ENCODE measurements at places on chromosomes 12 and 14. TPM values are rescaled to one million over a fixed set of nuclear protein-coding genes. Genes with fewer than 3 reads are reported as not detected.
A peak's percentile ranks its signal among the peaks of the same experiment; 100 is the strongest.

DNA sequence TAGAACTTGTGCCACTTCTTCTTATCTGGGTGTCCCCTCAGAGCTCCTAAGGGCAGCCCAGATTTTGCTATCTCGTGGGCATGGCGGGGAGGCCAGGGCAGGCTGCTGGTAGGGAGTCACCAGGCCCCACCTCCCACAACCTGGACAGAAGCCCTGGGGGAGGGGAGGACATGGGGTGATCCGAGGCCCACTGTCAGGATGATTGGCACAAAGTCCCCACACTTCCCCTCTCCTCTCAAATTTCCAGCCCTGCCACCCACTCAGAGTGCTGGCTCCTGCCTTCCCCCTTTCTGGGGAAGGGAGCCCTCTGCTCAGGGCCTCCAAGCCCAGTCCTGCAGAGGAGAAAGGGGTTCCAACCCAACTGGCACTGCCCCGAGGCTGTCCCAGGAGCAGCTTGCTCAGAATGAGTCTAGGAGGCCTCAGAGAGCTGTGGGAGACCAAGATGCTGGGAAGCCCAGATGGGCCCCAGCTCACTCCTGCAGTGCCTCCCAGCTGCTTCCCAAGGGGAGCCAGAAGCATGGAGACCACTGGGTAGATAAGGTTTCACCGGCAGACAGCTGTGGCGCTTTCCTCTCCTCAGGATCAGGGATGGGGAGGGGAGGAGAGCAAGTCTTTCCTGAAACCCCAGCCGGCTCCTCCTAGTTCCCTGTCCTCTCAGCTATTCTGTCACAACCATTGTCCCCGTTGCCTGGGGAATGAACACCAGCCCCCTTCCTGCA, 82.8 kb downstream of the B4GALNT3 start:
- H3K27ac ChIP-seq: peak overlapping the region; percentile 87
- peaks cover 10% of the 10 kb centered on the region for H3K27me3 ChIP-seq
- H3K4me1 ChIP-seq: peaks cover 25% of the 10 kb centered on the region
- H3K4me3 ChIP-seq: peak overlapping the region; percentile 22
- DNase-seq: no peak

GRCh38 chr12:117596968-117597367, 235.5 kb upstream of the NOS1 start:
- peaks cover 15% of the 10 kb centered on the region for H3K4me1 ChIP-seq
- H3K27me3 ChIP-seq: peaks cover 37% of the 10 kb centered on the region
- no peak overlapping the region for H3K27ac ChIP-seq
- H3K4me3 ChIP-seq: no peak overlapping the region
- no peaks in the 10 kb centered on the region for H3K36me3 ChIP-seq

- no peak overlapping the region for H3K27ac ChIP-seq
- no peaks in the 10 kb centered on the region for H3K36me3 ChIP-seq
- no peak overlapping the region for H3K4me3 ChIP-seq
- H3K4me1 ChIP-seq: peaks cover 19% of the 10 kb centered on the region
- peaks cover 3% of the 10 kb centered on the region for H3K27me3 ChIP-seq
- no peak for DNase-seq
Observed at GRCh38 chr14:56423544-56423943, 156.1 kb upstream of the TMEM260 start.

DNA sequence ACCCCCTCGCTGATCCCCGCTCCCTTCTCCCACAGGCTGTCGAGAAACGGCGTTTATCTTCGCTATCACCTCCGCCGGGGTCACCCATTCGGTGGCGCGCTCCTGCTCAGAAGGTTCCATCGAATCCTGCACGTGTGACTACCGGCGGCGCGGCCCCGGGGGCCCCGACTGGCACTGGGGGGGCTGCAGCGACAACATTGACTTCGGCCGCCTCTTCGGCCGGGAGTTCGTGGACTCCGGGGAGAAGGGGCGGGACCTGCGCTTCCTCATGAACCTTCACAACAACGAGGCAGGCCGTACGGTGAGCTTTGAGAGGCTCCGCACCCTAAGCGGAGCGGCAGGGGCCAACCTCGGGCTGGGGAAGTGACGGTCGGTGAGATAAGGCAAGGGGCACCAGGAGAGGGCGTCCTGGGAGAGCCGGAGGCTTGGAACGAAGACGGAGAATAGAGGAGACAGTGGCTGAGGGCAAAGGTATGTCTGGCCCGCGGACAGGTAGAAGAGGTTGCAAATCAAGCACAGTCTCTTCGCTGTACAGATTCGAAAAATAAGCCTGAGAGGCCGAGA, 2.3 kb downstream of the WNT1 start:
- no peak for DNase-seq
- H3K4me1 ChIP-seq: peaks cover 8% of the 10 kb centered on the region
- peaks cover 97% of the 10 kb centered on the region for H3K27me3 ChIP-seq

FBXO21 gene
- total RNA-seq: 53.3 TPM

DNA sequence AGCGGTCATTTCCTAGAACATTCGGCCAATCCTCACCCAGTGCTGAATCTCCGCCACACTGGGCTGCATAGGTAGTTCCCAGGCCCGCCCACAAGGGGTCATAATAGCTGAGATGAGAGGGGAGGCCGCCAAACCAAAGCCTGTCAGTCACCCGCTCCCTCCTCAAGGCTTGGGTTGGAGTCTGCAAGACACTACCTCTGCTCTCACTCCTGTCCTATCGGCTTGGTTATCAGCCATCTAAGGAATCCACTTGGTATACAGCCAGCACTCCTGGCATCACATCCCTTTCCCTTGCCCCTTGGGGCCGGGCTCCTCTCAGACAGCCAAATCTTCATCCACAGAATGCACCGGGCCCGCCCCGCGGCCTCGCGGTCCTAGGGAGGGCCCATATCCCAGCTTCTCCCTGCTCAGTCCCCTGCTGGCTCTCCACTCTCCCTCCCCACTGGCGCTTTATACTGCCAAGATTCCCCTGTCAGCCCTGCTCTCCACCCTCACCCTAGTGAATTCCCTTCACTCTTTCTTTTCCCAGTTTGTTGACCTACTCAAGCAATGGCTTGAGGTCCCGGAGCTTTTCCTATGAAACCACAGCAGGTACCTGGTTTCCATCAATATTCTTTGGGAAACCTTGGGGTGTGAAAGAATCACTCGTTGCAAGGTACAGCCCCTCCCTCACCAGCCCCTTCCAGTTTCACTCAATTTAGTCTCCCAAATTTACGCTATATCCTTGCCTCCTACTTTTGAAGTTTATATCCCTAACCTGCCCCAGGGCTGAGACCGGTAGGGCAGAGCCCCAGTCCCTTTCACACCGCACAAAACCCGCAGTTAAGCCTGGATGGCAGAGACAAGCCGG, 1.4 kb downstream of the IFFO1 start:
- H3K36me3 ChIP-seq: peaks cover 11% of the 10 kb centered on the region
- H3K27ac ChIP-seq: peak overlapping the region; percentile 79
- H3K4me1 ChIP-seq: peaks cover 26% of the 10 kb centered on the region
- no peak for DNase-seq
- H3K4me3 ChIP-seq: peak overlapping the region; percentile 89

DNA sequence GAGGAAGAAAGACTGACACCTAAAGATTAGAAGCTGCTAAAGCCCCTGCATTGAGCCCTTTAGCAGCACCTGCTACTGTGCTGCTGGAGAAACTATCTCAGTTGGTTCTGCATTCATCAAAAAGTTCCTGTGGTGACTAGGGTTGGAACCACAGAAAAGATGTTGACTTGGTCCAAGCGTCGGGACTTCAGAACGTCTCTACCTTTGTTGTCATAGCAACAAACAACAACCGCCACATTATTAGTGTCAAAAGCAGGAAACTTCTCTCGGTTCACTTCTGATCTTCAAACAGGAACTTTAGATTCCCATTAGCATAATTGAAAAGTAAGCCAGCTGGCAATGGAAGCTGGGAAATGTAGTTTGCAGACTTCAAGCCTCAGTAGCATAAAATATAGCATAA, 368.0 kb downstream of the SEC23A start:
- H3K4me1 ChIP-seq: no peaks in the 10 kb centered on the region
- no peak overlapping the region for H3K4me3 ChIP-seq

DNA sequence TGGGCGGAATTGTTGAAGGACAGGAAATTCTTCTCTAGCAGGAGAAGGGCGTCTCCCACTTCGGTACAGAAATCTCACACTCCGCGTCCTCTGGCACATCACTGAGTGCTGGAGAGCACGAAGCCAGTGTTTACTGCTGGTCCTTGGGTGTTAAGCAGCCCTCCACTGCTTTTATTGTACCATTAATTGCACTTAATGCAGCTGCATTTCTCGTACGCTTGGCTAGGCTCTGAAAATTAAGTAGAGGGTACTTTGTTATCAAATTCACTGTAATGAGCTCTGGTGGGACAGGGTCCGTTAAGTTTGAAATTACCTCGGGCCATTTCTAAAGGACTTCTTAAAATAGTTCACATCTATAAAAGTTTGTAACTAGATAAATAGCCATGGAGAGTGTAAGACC, 411.2 kb downstream of the NPAS3 start:
- no peaks in the 10 kb centered on the region for H3K36me3 ChIP-seq
- peaks cover 3% of the 10 kb centered on the region for H3K27me3 ChIP-seq
- H3K4me3 ChIP-seq: no peak overlapping the region
- no peak overlapping the region for H3K27ac ChIP-seq
- DNase-seq: no peak
- H3K4me1 ChIP-seq: peaks cover 14% of the 10 kb centered on the region

KRT6B gene
- total RNA-seq: 0.14 TPM

GPR135 gene
- total RNA-seq: 2.7 TPM

RHOJ gene
- total RNA-seq: 0.17 TPM

GRCh38 chr14:33837943-33838683, 112.8 kb downstream of the EGLN3 start:
- peaks cover 26% of the 10 kb centered on the region for H3K4me1 ChIP-seq
- H3K36me3 ChIP-seq: no peaks in the 10 kb centered on the region
- DNase-seq: no peak
- peaks cover 4% of the 10 kb centered on the region for H3K27me3 ChIP-seq
- no peak overlapping the region for H3K27ac ChIP-seq
- no peak overlapping the region for H3K4me3 ChIP-seq

GRCh38 chr14:101603096-101603495, 41.8 kb downstream of the DIO3 start:
- H3K27me3 ChIP-seq: peaks cover 27% of the 10 kb centered on the region
- H3K36me3 ChIP-seq: no peaks in the 10 kb centered on the region
- no peak overlapping the region for H3K27ac ChIP-seq

CLEC6A gene
- total RNA-seq: not detected

DBX2 gene
- 0.10 TPM for total RNA-seq

GRCh38 chr12:80038062-80038560, 61.2 kb upstream of the OTOGL start:
- H3K4me3 ChIP-seq: no peak overlapping the region
- H3K4me1 ChIP-seq: no peaks in the 10 kb centered on the region
- H3K27me3 ChIP-seq: no peaks in the 10 kb centered on the region
- no peaks in the 10 kb centered on the region for H3K36me3 ChIP-seq
- no peak for DNase-seq

DACT1 gene
- 29.7 TPM for total RNA-seq

GRCh38 chr12:68119724-68120211, 39.8 kb downstream of the IFNG start:
- no peak overlapping the region for H3K27ac ChIP-seq
- no peak overlapping the region for H3K4me3 ChIP-seq
- no peaks in the 10 kb centered on the region for H3K36me3 ChIP-seq
- DNase-seq: no peak

DNA sequence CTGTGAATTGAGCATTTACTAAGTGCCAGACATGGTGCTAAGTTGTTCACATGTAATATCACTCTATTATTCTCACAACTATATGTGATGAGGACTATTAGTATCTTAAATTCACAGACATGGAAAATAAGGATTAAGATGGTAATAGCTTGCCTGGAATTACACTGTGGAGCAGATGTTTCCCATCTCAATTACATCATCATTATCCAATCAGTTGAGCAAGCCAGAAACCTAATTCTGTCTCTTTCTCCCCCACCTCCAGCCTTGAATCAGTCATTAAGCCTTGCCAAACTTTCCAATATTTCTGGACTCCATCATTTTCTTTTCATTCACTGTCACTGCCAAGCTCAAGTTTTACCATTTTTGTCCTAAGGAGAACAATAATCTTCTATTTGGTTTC, 287.8 kb upstream of the KITLG start:
- H3K27ac ChIP-seq: no peak overlapping the region
- peaks cover 5% of the 10 kb centered on the region for H3K4me1 ChIP-seq
- H3K27me3 ChIP-seq: no peaks in the 10 kb centered on the region

CLEC1B gene
- total RNA-seq: not detected

DNA sequence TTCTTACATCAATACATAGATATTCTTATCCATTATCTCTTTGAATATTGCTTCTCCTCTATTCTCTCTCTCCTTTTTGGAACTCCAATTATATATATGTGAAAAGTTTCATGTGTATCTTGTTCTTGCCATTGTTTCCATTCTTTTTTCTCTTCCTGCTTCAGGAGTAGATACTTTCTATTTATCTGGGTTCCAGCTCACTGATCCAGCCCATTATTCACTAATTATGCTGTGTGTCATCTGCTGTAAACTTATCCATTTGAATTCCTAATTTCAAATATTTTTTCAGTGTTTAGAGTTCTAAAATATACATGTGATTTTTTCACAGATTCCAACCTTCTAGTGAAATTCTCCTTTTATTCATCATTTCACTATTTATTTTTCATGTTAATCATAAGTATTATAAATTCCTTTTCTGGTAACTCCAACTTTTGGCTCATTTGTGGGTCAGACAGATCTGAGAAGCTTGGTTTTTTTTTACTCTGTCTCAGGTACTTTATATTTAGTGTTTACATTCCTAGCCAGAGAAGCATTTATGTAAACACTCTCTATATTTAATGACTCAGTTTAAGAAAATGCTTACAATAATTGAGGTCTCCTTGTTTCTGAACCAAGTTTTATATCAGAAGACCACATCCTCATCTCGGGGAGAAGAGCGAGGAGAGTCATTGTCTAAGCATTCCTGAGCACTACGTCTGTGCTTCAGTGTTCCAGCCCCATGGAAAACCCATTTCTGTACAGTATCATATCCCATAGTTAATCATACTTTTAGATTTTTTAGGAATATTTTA, 15.9 kb upstream of the AMIGO2 start:
- H3K27ac ChIP-seq: no peak overlapping the region
- H3K36me3 ChIP-seq: no peaks in the 10 kb centered on the region
- no peak for DNase-seq
- no peaks in the 10 kb centered on the region for H3K27me3 ChIP-seq

SMARCD1 gene
- 100 TPM for total RNA-seq

DNA sequence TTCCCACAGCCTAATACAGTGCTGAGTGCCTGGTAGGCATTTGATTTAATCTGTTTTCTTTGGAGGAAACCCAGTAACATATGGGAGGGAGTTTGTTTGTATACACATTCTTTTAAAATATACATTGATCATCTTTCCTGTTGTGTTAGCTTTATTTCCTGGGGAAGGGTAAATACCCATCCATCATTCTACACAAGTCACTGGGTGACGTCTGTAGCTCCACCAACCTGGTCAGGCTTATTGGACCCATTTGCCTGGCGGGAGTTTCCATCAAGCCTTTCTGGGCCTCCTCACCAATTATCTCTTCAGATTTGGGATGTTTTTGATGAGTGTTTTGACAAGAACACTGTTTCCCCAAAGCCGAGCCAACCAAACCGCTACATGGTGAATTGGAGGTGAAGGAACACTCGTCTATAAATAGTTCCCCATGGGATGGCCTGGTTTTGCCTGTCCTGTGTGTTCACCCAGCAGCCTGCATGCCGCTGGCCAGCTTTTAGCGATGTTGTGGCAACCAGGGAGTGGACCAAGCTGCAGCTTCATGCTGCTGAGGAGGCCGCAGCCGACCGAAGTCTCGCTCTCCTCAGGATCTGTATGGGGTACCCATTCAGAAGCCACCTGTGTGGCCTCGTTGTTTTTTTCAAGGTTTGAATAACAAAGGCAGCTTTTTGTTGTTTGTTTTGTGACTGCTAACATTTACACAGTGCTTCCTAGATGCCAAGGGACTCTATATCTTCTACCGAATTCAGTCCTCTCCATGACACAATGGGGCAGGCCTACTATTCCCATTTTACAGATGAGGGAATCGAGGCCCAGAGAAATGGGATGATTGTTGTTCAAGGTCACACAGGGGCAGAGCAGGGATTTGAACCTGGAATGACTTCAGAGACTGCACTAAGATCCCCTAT, 22.6 kb downstream of the PLXNC1 start:
- no peak overlapping the region for H3K4me3 ChIP-seq
- no peak overlapping the region for H3K27ac ChIP-seq
- DNase-seq: no peak
- peaks cover 27% of the 10 kb centered on the region for H3K27me3 ChIP-seq
- H3K36me3 ChIP-seq: peaks cover 5% of the 10 kb centered on the region
